ENCODE measurements at places on chromosomes 1 and 21.

- no peak for DNase-seq
These were observed 124.3 kb downstream of the ETS2 start for GRCh38 chr21:38930066-38930465.

- DNase-seq: no peak
These were observed 7.0 kb upstream of the GPR88 start for GRCh38 chr1:100530880-100531487.

DNA sequence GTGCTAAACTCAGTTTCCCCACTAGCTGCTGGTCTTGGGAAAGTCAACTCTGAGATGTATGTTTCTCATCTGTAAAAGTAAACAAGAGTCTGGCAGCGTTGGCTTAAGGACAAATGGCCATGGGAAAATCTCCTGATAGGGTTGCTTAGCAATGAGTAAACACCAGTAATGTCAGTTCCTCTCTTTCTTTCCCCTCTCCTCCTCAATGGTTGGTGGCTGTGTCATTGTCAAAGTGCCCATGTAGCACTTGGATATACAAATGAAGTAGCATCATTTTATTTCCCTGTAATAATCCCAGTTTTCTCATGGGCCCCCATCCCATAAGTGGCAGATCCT lies 2.2 kb upstream of the FYB2 start:
- no peak for DNase-seq

- no peak for DNase-seq
These were observed 51.5 kb upstream of the SCYL3 start for GRCh38 chr1:169945181-169945580.

- no peak for DNase-seq
These were observed 46.2 kb upstream of the ZC3H11B start for GRCh38 chr1:219659005-219659600.

GRCh38 chr1:33434363-33434750 lies 3.5 kb upstream of the PHC2 start:
- DNase-seq: no peak

DNA sequence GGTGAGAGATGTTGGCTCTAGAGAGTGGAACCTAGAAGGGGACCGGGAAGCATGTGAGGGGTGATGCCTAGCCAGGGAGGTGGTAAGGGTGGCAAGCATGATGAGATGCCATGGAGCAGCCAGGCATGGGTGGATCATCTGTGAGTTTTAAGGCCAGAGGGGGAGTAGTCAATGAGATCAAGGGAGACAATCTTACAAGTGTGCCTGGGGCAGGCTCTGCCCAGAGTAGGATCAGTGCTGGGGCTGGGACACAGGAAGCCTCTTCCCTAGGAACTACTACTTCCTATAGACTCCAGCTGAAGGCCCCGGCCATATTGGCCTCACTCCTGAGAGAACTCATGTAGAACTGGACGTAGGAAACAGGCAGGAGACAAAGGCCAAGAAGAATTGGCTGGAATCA lies 192.4 kb upstream of the CSF3R start:
- DNase-seq: no peak

DNA sequence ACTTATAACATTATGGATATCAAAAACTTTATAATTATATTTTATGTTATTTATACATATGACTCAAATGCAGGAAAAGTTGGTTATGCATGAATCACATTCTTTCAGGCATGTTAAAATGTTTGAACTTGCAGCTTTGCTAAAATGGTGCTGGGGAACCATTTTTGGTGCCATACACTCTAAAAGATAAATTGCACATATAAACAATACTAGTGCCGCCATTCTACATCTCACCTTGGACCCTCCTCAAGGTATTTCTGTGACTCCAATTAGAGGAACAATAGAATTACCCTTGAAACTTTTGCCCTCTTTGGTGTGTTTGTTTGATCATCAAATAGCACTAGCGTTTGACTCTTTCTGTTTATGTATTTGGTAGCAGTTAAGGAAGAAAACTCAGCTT lies 997 bp downstream of the PRKACB start:
- DNase-seq: no peak

DNA sequence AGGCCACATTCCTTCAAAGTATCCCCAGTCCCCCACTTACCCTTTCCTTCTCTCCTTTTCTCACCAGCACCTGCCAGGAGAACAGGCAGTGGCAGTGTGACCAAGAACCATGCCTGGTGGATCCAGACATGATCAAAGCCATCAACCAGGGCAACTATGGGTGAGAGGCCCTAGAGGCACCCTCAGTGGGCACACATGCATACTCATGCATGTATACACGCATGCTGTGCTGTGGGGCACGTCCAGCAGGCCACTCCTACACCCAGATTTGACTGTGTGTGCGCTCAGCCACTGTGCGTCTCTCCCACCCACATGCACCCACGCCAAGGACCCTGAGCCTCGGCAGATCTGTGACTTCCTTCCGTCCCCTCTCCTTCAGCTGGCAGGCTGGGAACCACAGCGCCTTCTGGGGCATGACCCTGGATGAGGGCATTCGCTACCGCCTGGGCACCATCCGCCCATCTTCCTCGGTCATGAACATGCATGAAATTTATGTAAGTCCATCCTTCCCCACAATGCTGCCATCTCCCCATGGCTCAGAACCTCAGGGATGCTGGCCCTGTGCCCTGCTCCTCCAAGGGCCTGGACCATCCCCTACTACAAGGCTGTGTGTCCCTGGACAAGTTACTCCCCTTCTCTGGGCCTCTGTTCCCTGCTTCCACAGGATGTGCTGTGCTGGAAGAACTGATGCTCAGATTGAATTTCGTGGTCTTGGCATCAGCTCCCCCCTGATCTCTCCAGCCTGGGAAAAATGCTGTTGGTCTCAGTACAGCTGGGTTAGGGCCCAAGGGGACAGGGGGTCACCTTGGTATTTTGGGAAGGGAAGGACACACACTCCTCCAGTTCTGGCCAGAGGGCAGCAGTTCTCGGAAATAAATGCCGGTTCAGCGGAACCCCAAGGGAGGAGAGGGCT lies 7.0 kb downstream of the TINAGL1 start:
- DNase-seq: no peak

Data from NCI-H1105 (cell line).